Activated T-cell treated with anti-CD3 and anti-CD28 coated beads for 1 hour (primary cell): ENCODE measurements at places on chromosomes 4 and X.

DNA sequence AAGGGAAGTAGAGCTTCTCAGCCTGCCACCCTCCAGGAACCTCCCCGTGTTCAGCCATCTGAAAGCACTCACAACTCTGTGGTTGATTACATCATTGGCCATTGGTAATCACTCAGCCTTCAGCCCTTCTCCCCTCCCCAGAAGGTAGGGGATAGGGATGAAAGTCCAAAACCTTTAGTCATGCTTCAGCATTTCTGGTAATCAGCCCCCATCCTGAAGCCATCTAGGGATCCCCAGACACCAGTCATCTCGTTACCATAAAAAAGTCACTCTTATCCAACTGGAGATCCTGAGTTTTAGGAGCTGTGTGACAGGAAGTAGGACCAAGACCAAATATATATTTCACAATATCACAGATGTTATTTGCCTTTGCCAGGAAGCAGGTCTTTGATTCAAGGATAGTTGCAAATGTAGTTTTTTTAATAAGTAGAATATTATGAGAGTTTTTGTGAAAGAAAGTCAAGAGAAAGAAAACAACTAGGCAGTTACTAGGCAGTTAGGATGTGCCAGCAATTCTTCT is 364.6 kb upstream of the NOCT start:
- DNase-seq = no peak

DNA sequence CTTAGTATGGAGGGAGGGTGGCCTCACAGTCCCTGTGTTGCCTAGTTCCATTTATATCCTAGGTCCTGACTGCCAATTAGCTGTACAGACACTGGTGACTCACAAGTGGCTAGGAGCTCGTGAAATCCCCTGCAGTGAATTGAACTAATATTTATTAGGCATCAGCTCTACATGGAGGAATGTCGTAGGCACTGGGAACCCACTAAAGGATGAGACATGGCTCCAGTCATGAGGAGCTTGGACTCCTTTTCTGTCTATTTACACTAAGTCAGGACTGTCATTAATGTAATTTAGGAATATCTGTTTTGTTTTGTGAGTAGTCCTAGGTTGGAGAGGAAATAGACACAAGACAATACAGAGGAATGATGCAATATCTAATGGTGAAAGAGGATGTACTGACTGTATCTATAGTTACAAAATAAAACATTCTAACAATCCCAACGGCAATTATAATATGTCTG is 67.7 kb downstream of the MID1IP1 start:
- no peak for DNase-seq

- DNase-seq = peak; percentile 0
These were observed 80.6 kb downstream of the PBDC1 start for GRCh38 chrX:76253432-76253831.

GRCh38 chr4:139858436-139859205 is 193.0 kb downstream of the MGST2 start:
- no peak for DNase-seq

GRCh38 chr4:163566257-163566796 is 71.8 kb downstream of the TMA16 start:
- no peak for DNase-seq

- DNase-seq = no peak
These were observed 17.3 kb upstream of the FMR1 start for GRCh38 chrX:147894366-147894963.

DNA sequence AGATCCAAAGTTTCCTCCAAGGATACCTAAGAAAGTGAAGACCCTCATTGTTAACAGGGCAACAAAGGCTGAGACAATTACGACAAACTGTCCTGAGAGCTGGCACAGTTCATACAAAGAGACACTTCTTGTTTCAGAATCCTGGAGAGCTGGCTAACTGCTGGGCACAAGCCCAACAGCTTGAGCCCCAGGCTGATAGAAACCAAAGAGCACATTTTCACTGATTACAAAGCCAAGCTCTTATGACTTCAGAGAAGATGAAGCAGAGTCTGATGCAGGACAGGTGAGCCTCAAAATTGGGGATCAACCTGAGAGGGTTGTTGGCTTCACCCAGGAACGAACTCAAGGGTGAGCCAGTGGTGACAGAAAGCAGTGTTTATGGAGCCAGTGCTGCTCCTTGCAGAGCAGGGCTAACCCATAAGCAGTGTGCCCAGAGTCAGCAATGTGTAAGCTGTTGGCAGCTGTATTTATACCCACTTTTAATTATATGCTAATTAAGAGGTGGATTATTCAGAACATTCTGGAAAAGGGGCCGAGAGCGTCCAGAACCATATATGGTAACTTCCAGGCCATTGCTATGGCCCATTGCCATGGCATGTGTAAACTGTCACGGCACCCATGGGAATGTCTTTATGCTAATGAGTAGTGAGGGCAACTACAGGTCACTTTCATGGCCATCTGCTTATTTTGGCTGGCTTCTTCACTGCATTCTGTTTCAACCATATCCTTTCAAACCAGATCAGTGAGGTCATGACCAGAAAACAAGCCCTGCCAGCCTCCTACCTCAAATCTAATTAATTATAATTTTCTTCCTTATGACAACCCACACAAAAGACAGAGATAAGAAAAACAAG is 183.7 kb downstream of the EVC2 start:
- DNase-seq = no peak

DNA sequence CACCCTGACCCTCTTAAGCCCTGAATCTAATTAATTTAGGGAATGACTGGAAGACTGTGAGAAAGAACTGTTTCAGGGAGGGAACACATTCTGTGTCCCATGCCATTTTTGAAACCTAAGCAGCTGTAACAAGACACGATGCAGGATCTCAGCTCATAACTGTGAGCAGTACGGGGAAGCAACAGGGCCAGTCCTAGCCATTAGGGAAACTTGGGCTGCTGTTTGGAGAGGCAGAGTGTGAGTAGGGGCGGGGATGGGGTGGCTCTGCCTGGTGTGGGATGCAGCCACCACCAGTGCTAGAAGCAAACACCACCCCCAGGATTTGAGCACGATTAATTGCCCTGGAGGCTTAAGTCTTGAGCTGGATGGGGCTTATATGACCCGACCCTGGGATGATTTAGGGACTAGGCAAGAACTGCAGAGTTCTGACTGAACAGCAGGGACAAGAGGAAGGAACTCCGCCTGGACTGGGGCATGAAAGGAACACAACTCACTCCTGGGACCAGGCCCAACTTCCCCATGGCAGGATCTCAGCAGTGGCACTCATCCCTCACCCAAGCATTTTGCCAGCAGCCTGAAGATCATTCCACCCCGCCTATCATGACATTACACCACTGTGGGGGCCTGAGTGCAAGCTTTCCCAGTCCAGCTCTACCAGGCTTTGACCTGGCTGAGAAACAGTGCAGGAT is 43.1 kb downstream of the ATRX start:
- DNase-seq = no peak

DNA sequence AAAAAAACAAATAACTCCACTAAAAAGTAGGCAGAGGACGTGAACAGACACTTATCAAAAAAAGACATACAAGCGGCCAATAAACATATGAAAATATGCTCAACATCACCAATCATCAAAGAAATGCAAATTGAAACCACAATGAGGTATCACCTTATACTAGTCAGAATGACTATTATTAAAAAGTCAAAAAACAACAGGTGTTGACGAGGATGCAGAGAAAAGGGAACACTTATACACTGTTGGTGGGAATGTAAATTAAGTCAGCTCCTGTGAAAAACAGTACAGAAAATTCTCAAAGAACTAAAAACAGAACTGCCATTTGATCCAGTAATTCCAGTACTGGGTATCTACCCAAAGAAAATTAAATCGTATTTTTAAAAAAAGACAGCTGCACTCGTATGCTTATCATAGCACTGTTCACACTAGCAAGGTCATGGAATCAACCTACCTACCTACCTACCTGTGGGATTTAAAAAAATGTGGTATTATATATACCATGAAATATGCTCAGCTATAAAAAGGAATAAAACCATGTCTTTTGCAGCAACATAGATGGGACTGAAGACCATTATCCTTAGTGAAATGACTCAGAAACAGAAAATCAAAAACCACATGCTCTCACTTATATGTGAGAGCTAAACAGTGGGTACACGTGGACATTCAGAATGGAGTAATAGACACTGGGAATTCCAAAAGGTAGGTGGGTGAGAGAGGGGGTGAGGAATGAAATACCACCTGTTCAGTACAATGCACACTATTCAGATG is 24.8 kb upstream of the PTPN13 start:
- DNase-seq = no peak

- DNase-seq = no peak
These were observed 622.1 kb downstream of the SPRY1 start for GRCh38 chr4:124018383-124019317.
